Activated gamma-delta T cell treated with Interleukin-2 at 50 U/mL for 16 hours (primary cell): ENCODE measurements at places on chromosomes 4 and X.

DNA sequence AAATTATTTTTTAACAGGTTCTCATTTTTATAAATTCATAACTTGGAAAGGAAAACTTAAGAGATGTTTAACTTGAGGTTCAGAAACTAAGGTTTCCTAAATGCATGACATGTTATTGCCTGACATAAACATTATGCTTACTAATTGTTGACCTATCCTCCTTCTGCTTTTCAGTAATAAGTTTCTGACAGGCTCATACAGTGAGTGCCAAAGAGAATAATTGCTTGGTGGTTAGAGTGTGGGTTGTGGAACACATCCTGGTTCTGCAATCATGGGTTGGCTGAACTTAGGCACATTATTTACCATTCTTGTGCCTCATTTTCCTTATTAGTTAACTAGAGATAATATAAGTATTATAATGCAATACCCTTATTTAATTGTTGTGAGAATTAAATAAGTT is 56.5 kb downstream of the BMPR1B start:
- no peak for DNase-seq

DNA sequence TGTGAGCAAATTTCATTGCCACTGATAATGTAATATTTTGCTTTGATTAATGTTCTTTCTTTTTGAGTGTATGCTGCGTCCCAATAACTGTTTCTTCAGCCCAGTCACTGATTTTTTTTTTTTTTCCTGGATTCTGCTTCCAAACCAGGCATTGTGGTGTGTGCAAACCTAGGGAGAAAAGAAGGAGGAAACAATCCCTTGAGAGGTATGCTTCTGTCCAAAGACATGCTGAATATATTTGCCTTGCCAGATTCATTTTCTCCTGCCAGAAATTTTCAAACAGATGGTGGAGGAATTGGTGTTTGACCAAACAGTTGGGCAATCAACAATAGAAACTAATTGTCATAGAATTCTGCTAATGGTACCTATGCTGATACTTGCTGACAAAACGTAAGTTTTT is 753.6 kb downstream of the RPA4 start:
- DNase-seq = no peak

DNA sequence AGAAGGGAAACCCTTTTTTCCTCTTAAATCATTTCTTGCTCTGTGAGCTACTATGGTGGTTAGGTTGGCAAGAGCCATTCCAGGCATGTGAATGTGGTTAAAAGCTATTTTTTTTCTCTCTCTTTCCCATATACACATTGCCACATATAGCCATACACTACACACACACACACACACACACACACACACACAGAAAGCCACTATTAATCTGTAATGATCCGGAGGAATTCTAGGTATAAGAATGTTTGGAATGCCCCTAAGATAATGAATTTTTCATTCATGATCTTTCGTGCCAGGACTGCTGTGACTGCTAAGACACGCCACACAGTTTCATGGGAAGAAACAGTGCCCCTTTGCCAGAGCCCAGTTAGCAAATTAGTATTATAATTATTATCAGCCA is 21.8 kb upstream of the TLL1 start:
- no peak for DNase-seq

DNA sequence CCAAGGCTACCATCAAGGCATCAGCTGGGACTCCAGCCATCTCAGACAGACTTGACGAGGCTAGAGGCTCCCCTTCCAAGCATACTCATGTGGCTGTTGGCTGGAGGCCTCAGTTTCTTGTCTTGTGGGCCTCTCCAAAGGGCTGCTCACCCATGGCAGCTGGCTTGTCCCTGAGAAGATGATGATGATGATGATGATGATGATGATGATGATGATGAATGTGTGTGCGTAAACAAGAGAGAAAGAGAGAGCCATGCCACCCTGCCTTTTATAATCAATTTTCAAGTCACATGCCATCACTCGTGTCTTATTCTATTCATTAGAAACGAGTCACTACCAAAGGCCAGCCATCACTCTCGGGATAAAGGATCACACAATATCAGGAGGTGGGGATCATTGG is 60.5 kb upstream of the ADGRG2 start:
- no peak for DNase-seq

- DNase-seq = no peak
Observed at GRCh38 chr4:10747186-10747585, 62.6 kb upstream of the CLNK start.

GRCh38 chr4:7472442-7473013 is 37.8 kb upstream of the PSAPL1 start:
- DNase-seq = no peak

- no peak for DNase-seq
Observed at GRCh38 chrX:63013549-63013948, 337.6 kb downstream of the SPIN4 start.

DNA sequence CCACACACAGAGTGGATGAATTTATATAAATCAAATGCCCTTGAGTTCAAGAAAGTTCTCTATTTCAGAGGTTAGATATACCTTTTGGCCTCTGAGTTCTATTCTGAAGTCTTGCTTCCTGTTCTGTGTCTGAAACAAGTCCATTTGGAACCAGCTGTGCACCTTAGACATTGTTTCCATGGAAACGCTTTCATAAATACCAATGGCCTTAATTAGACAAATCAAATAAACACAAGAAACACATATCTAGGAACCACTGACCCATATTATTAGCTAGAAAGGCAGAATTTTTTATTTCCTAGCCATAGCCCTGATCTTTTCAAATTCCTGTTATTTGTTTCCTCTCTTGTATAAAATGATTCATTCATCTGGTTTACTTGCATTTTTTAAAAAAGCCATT is 8.4 kb upstream of the C4orf54 start:
- no peak for DNase-seq

DNA sequence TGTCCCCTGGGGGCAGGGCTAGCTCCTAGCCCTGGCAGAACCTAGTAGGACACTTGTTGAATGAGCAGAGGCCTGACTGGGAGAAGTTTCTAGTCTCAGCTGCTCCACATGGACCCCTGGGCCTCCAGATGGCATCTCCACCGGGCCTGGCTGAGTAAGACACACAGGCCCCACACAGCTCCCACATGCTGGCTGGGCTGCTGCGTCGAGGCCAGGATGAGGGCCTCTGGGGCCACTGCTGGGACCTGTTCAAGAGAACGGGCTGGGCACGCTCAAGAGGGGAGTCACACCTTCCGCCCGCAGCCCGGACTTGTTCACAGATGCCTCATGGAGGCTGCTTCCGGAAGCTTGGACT is 4.2 kb upstream of the HGFAC start:
- no peak for DNase-seq
